ENCODE measurements at places on chromosomes 1 and 21. TPM values are rescaled to one million over a fixed set of nuclear protein-coding genes. Genes with fewer than 3 reads are reported as not detected.

Gene CD1D
- 1.8 TPM for total RNA-seq

Gene FCAMR
- not detected for total RNA-seq

Gene SUSD4
- total RNA-seq, result 0.64 TPM

Gene CYP4Z1
- total RNA-seq, result 19.2 TPM

Gene EPHA8
- total RNA-seq, result not detected

Gene CLSTN1
- total RNA-seq, result 25.4 TPM

Gene MATN1
- not detected for total RNA-seq

Gene SLC45A3
- total RNA-seq, result 1.6 TPM

Gene NMNAT1
- 8.3 TPM for total RNA-seq

Gene DNAJC6
- total RNA-seq, result 0.96 TPM

Gene GPR37L1
- total RNA-seq, result not detected

Gene NT5C1A
- total RNA-seq, result not detected

Gene TPTE
- not detected for total RNA-seq

Gene CACNA1S
- not detected for total RNA-seq

Gene MYBPH
- not detected for total RNA-seq

Gene SLC35F3
- total RNA-seq, result 13.0 TPM

DNA sequence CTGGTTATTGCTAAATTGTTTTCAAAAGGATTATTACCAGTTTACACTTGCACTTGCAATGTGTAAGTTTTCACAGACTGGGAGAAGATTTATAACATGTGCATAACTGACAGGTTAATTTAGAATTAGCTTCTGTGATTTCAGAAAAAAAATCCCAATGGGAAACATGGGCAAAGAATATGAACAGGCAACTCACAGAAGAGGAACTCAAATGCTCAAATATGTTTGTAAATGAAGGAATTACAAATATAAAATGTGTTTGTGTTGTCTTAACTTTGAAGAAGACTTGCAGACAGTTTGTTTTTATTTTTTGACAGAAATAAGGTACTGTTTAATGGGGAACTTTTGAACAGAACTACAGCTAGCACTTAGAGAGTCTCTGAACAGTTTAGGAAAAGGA is 8.4 kb downstream of the TSEN15 start:
- DNase-seq, result no peak

- DNase-seq, result no peak
Measured at GRCh38 chr1:105102371-105102770, 1352.7 kb downstream of the AMY1C start.

DNA sequence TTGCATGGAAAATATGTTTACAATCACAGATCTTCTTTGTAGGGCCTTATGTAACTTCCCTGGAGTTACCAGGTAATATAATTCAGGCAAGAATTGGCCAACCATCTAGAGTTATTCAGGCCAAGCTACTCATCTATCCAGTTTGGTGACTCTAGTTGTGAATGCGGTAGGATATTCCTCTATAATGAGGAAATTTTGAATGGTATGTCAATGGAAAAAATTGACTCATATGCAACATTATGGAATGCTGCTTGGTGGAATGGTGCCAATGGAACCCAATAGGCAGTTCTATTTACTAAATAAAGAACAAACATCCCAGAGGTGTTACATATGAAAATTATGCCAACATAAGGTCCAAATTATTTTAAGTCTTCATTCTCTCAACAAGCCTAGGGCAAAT is 5.6 kb upstream of the TNFSF18 start:
- no peak for DNase-seq

DNA sequence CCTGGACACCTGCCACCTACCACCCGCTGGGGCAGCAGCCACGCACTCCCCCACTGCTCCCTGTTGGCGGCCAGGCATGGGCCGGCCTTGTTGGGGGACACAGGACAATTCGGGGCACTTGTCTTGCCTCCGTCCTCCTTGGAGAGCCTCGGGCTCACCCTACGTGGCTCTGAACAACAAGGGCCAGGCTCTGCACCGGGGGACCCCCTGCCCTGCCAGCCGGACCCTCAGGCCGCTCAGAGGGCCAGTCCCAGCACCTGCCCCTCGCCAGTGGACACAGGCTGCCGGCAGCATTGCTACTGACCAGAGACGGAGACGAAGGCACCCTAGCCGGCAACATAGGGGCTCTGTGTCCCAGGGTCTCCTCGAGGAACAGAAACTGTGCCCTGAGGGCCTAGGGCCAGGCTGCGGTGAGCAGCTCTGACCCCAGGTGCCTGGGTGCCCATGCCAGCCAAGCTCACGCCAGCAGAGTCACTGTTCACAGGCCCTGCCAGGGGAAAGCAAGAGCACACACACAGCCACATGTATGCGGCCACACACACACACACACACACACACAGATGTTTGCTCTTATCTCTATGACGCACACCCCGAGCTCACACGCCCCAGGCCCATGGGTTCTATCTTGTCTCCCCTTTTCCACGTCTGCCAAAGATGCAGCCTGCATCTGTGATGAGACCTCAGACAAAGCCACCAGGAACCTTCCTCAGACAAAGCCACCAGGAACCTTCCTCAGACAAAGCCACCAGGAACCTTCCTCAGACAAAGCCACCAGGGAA is 45.9 kb downstream of the MORN1 start:
- DNase-seq, result no peak

GRCh38 chr1:115729756-115730155 is 38.8 kb downstream of the CASQ2 start:
- no peak for DNase-seq

- DNase-seq, result no peak
Measured at GRCh38 chr1:228913626-228914414, 178.5 kb downstream of the RHOU start.

- no peak for DNase-seq
Measured at GRCh38 chr1:158199849-158200248, 19.2 kb downstream of the CD1D start.

DNA sequence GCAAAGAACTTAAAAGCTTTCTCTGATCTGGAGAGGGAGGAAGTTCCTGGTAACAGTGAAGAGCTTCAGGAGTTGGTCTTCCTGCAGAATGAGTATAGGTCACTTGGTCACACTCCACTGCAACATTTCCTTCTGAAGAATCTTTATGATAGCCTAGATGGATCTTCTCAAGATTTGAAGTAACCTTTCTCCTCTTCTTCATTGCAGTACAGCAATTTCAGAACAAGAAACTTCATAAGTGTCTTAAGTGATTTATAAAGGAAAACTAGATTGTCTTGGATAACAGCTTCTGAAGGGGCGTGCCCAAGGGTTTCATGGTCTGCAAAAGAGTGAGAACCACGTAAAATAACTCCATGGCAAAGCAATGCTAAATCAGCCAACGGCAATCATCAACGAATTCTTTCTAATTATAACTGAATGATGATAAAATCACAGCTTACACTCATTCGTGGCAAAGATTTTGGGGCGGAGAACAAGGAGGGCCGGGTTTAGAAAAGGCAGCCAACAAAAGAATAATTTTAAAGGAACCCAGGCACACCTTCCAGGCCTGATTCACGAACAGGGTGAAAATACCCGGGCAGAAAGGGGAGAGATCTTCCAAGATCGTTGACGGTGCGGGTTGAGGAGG is 53.9 kb upstream of the ASPM start:
- DNase-seq, result no peak

DNA sequence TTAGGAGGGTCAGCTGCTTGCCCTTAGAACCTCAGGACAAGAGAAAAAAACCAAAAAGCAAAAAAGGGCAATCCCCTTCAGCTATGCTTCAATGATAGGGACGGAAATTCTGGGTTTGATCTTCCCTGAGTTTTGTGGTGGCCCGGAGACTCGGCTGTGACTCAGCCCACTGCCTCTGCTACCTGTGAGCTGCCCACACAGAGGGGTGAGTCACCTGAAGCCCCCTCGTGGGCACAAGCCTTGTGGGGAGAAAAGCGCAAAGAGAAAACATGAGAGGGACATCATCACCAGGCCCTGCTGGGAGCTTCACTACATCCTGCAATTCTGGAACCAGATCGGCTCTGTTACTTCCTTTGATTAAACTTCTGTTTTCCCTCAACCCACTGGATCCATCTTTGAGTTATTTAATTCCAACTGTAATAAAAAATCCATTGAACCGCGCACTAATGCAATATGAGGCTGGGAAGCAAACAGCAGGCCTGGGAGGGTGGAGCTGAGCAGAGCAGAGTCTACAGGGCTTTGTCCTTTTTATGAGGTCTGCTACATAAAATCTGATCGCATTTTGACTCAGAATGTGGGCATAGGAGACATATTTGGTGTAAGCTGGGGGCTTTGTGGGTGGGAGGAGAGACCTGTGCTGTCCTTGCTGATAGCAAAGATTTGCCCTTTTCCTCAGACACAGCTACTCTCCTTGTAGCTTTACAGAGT is 58.7 kb upstream of the STUM start:
- no peak for DNase-seq

- DNase-seq, result no peak
Measured at GRCh38 chr1:228016653-228017355, 10.0 kb downstream of the WNT3A start.

DNA sequence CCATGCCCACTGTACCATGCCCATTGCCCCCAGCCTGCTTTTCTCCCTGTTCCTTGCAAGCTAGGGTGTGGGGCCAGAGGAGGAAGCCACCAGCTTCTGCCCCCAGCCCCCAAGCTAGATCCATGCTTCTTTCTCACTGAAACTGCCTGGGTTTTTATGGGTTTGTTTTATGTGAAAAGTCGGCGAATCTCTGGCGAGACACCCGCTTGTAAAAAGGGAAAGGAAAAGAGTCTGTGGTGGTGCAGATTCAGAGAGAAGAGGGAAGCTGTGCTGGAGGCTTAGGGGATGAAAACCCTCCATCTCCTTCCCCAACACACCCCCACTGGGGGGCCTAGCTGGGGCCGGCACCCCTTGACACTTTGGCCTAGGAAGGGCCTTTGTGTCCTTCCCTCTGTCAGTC is 26.2 kb downstream of the GRHL3 start:
- no peak for DNase-seq

DNA sequence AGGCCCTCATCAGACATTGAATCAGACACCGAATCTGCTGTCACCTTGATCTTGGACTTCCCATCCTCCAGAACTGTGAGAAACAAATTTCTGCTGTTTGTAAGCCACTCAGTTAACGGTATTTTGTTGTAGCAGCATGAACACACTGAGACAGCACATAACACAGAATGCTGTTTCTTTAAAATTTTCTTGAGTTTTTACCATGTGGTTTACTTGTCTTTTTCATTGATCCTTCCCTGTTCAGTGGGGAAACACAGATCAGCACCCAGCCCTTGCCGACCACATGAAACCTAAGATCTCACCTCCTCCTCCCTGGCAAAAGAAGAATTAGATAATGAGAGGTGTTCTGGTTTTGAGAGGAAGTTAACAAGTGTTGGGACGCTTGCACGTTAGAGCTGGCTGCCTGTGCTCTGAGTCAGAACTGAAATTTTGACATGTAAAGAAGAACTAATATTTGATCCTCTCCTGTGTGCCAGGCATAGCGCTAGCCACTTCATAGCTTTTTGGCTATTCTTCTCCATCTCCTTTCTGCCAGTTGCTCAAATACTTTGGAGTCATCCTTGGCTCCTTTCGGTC is 179.6 kb downstream of the DHRS3 start:
- DNase-seq, result no peak

GRCh38 chr1:67335411-67335810 is 27.7 kb downstream of the IL12RB2 start:
- DNase-seq, result no peak

GRCh38 chr1:183470961-183471742 is 1.1 kb upstream of the SMG7 start:
- DNase-seq, result peak; percentile 66

- DNase-seq, result no peak
Measured at GRCh38 chr1:78385744-78386462, 104.9 kb upstream of the PTGFR start.

- DNase-seq, result no peak
Measured at GRCh38 chr1:181655756-181656155, 172.4 kb downstream of the CACNA1E start.

- DNase-seq, result no peak
Measured at GRCh38 chr1:180181048-180181447, 26.4 kb downstream of the QSOX1 start.

DNA sequence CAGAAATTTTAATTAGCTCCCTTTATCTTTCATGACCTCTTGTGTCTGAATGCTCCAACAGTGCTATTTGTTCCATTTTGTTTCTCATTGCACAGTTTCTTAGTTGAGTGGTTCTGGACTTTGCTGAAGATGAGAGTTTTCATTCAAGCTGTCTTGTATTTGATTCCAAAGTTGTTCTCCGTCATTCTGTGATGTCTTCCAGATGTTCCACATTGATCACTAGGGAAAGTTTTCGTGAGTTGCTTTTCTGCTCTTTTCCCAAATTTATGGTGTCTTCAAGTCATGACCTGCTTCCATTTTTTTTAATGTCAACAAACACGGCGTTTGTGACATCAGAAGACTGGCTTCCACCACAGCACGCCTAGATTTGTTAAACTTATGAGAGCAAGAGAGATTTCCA is 575.5 kb downstream of the MRPL39 start:
- no peak for DNase-seq

- no peak for DNase-seq
Measured at GRCh38 chr1:234839663-234840062, 229.7 kb upstream of the IRF2BP2 start.

DNA sequence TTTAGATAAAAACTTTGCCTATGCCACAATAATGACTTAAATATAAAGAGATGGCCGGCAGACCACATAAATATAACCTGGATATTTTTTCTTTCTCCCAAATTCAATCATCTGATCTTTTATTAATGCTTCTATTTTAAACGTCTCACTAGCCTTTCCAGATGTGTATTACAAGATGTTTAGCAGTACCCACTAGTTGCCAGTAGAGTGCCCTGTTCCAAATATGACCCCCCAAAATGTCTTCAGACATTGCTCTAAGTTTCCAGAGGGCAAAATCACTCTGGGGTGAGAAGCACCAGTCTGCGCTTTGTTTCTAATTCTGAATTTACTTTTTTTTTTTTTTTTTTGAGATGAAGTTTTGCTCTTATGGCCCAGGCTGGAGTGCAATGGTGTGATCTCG is 268.1 kb downstream of the GRIK1 start:
- DNase-seq, result no peak

DNA sequence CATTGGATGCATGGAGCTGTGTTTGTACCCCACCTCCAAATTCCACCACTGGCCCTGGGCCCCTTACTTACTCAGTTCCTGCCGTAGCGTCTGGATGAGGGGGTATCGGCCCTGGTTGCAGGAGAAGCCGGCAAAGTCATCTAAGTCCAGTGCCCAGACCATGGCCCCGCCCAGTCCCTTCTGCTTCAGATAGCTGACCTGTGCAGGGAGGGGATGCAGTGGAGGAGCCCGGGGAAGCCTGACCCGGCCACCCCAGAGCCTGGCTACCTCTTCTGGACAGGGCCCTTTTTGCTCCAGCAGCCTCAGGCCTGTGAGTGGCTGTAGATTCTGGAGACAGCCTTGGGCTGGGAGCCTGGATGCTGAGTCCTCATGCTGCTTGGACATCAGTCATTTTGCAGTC is 11.8 kb downstream of the CHIT1 start:
- no peak for DNase-seq

DNA sequence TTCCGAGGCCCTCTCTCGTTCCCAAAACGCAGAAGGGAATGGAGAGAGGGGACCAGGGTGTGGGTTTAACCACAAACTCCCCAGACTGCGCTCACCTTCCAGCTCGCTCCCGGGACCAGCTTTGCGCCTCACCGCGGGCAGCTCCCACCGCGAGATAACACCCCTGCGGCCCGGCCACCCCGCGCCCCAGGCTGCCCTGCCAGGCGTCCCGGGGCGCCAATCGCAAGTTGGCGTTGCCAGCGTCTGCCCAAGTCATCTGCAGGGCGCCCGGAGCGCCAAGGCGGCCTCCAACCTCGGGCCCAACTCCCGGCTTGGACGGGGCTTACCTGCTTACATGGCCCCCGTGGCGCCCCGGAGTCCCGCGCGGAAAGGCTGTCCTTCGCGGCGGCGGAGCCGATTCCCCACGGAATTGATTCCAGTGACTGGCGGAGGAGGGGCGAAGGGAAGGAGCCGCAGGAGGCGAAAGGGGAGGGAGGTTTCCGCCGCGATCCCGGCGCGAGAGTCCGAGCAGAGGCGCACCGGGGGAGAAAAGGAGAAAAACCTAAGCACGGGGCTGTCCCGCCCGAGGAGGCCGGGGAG is 456 bp downstream of the PTPN14 start:
- peak; percentile 66 for DNase-seq
